ENCODE measurements at places on chromosomes 7 and 10.
A peak's percentile ranks its signal among the peaks of the same experiment; 100 is the strongest.

DNA sequence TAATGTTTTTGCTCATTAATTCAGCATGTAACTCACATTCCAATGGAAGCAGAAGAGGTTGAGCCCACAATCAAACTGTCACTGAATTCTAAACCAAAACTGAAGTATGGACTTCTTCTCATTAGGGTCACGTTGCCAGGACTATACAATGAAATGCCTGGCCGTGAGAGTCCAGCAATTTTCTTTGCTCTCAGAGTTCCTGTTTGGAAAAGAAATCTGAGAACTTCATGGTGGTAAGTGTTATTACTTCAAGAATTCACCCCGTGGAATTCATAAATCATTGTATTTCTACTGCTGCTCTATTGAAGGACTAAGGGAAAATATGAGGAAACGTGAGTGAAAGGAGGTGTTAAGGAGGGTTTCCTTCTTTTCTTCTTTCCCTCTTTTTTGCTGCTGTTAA is 441.8 kb upstream of the AKR1E2 start:
- DNase-seq = peak; percentile 70

GRCh38 chr10:92475357-92475868 is 98.5 kb downstream of the IDE start:
- no peak for DNase-seq

DNA sequence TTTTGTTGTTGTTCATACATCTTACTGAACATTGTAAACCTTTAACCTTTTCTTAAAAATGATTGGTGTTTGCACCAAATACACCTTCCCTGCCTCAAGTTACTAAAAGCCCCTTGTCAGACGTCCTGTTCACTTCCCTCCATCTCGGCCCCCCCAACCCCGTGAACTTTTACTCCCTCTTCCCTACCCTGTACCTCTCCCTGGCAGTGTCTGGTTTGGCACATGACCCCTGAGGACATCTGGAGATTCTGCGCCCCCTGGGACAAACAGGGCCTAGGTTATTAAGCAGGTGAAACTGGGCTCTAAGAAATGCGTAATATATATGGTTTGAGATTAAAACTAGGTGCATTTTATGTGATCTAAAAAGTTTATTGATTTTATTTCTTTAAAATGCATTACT is 1.4 kb downstream of the PPP2R2D start:
- DNase-seq = no peak

GRCh38 chr10:115051216-115051615 is 41.9 kb upstream of the ATRNL1 start:
- no peak for DNase-seq

GRCh38 chr7:2843191-2843685 is 870 bp downstream of the GNA12 start:
- no peak for DNase-seq

DNA sequence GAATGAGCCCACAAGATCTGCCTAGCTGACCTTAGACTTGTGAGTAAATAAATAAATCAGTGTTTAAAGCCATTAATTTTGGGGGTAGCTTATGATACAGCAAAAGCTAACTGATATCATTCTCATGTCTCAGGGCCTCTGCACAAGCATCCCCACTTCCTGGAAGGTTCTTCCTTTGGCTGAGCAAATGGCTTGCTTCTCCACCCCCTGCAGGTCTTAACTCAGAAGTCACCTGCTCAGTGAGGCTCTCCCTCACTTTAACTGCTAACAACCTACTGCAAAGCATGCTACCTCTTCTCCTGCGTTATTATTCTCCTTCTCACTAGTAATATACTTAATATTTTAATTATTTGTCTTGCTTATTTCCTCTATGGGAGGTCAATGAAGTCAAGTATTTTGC is 167.3 kb downstream of the TPK1 start:
- no peak for DNase-seq

DNA sequence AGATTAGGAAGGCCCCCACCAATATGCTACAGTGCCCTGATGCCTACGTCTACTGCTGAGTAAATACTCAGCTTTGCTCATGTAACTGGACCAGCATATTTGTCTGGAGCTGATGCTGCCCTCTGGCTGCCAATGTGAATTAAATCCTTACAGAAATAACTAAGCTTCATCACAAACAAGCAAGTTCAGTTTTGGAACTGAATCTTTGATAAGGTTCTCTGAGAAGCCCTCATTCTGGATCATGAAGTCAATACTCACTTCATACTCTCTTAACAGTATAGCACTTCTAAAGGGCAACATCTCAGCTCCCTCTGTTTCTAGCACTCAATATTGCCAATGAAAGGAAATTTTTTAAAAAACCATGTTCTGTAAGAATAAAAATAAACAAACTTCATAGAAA is 246.7 kb downstream of the ETV1 start:
- peak; percentile 33 for DNase-seq

- DNase-seq = peak; percentile 8
Observed at GRCh38 chr7:152967958-152968357, 208.4 kb downstream of the ACTR3B start.

DNA sequence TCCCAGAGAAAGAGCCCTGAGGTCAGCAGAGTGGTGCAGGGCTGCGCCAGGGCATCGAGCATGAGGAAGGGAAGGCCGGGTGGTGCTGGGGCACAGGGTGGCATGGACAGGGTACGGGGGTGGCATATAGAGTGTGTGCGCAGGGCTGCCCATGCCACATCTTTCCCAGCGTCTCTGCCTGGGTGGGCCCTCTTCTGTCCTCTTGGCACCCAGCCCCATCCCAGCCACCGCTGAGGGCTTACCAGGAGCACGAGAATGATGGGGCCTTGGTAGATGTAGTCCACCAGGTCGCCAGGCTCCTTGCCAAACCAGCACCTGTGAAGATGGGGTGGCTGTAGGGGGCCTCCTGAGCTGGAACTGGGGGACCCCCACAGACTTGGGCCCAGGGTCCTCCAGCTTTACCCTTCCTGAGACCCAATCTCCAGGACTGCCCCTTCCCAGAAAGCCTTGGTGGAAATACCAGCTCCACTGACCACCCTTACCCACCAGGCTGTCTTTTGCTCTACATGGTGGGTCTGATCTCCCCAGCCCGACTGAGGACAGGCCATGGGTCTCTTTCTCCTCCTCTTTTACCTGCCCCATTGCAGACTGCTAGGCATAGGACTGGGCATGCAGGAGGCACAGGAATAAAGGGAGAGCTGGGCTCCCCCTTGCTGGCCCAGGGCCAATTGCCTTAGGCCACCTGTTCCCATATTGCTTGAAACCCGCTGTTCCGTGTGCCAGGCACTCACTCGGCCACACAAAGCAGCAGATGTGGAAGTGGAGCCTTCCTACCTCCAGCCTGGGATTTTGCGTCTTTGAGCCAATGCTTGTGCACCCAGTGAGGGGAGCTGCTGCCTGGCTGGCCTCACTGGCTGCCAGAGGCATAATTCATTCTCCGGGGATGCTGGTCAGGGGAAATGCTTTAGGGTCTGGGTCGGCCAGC is 21.7 kb downstream of the CRHR2 start:
- no peak for DNase-seq

- DNase-seq = no peak
Observed at GRCh38 chr10:47176206-47176902, 123.6 kb upstream of the GDF10 start.

GRCh38 chr7:8147760-8148463 is 114.1 kb downstream of the ICA1 start:
- no peak for DNase-seq

GRCh38 chr7:124881981-124882380 is 47.6 kb downstream of the POT1 start:
- DNase-seq = no peak

DNA sequence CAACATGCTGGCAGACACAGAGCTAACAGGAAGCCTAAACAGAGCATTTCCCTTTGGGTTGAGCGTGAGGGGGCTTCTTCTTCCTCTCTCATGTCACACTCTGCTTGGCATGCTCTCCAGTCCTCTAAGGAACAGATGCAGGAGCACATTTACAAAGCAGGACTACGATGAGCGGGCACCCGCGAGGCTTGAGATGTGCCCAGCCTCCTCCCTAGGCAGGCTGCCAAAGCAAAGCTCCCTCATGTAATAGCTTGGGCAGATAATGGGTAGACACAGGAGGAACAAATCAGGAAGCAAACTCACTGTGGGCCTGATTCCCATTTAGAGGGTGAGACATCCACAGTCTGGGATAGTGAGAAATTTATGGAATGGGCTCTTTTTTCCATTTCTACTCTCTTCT is 519.1 kb downstream of the NRG3 start:
- DNase-seq = no peak

GRCh38 chr10:72034040-72034499 is 54.3 kb downstream of the SPOCK2 start:
- no peak for DNase-seq

- DNase-seq = no peak
Observed at GRCh38 chr10:25696013-25696708, 237.9 kb upstream of the MYO3A start.

DNA sequence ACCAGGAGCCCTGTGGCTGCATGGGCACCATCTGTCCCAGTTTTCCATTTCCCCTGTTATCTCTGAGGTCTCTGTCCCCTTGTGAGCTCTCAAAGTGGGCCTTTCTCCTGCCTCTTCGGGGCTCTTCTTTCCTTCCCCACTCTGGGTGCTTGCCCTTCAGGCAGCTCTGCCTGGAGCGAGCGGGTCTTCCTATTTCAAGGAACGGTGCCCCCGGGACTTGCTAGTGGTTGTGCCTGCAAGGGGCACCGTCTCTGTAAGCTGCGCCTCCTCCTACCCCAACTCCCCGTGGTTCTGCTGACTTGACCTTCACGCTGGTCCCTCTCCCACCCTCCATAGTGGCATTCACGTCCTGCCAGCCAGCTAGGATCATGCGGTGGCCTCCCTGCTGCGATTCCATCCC is 110.1 kb downstream of the DOCK1 start:
- no peak for DNase-seq

- peak; percentile 0 for DNase-seq
Observed at GRCh38 chr7:84847790-84848189, 339.1 kb downstream of the SEMA3D start.

- no peak for DNase-seq
Observed at GRCh38 chr10:76618171-76618570, 1019.4 kb downstream of the KCNMA1 start.

GRCh38 chr10:120538091-120538490 is 81.1 kb downstream of the PLPP4 start:
- no peak for DNase-seq

DNA sequence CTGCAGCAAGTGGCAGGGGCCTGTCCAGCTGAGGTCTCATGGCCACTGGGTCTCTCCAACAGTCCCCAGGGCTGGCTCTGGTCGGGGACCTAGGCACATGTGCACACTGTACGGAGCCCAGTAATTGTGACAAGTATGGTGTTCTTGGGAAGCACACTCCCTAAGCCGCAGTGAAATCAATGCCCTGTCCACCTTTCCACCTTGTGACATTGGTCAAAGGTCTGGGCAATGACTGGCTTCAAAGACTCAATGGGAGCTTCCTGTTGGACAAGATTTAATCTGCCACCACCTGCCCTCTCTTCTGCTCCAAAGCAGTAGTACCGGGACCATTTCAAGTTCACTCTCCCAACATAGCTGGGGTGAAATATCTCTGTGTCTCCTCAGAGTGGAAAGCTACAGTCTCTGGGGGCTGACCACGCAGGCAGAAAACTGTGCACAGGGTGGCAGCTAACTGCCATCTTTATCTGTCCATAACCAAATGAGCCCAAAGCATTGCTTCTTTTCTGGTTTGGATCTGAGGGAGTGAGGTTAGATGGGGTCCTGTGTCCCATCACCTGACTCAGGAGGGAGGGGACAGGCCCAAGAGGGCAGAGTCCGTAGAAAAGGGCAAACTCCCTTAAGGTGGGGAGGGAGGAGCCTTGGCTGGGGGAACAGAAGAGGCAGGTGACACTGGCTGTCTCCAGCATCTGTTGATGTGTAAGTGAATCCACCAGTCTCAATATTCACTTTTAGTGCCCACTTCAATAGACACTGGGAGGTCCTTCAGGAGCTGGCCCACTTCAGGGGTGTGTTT is 307.7 kb downstream of the TNS3 start:
- no peak for DNase-seq

DNA sequence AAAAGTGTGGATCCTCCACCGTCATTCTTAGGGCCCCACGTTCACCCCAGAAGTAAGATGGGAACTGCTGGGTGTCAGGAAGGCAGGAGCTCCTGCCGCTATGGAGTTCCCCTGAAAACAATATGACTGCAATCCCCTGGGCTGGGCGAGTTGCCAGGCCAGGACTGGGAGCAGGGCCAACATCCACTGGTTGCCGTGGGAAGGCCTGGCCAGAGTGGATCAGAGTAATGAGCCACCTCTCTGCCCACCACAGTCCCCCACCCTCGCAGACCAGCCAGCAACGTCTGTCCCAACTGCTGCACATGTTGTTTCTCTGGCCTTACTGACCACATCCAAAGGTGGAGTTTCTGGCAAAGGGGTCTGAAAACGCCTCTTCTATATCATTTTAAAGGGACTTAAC is 86.6 kb downstream of the STRA8 start:
- DNase-seq = peak; percentile 67

DNA sequence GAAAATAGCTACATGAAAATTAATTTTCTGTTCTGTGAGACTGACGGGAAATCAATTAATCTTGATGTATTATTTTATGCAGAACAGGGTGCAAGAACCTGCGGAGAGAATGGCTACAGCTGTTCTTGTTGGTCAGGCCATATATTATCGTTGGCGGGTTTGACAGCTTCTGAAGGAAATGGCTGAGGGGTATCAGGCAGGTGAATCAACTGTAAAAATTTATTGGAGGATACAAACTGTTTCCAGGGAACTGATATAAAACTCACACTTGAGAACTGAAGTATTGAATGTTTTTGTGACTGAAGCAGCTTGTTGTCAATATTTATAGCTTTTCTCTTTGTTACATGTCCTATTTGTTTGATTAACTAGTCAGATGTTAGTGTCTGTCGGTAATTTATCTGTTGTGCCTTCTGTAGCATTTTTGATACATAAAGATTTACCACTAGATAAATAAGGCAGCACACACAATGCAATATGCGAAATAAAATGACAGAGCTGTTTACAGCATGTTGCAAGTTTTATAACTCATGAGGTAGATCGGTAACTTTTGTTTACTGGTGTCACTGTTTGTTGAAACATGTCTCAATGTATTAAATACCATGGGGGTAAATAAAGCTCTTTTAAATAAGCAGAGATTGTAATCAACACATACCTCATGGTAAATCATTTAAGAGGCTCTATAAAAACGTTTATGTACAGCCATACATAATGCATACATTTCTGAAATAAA is 308.2 kb downstream of the LRMDA start:
- DNase-seq = no peak

GRCh38 chr7:73906874-73907273 is 45.9 kb downstream of the TMEM270 start:
- DNase-seq = no peak

All from EH (cell line).